ENCODE measurements at places on chromosomes 12 and 14.
A peak's percentile ranks its signal among the peaks of the same experiment; 100 is the strongest.

DNA sequence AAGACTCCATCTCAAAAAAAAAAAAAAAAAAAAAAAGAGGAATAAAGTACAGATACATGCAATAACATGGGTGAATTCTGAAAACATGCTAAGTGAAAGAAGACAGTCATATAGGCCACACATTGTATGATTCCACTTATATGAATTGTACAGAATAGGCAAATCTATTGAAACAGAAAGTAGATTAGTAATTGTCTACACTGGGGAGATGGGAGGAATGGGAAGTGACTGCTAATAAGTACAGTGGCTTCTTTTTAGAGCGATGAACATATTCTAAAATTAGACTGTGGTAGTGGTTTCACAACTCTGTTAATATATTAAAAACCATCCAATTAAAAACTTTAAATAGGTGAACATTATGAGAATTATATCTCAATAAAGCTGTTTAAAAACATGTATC, 74.4 kb downstream of the ANKS1B start:
- no peak for DNase-seq

DNA sequence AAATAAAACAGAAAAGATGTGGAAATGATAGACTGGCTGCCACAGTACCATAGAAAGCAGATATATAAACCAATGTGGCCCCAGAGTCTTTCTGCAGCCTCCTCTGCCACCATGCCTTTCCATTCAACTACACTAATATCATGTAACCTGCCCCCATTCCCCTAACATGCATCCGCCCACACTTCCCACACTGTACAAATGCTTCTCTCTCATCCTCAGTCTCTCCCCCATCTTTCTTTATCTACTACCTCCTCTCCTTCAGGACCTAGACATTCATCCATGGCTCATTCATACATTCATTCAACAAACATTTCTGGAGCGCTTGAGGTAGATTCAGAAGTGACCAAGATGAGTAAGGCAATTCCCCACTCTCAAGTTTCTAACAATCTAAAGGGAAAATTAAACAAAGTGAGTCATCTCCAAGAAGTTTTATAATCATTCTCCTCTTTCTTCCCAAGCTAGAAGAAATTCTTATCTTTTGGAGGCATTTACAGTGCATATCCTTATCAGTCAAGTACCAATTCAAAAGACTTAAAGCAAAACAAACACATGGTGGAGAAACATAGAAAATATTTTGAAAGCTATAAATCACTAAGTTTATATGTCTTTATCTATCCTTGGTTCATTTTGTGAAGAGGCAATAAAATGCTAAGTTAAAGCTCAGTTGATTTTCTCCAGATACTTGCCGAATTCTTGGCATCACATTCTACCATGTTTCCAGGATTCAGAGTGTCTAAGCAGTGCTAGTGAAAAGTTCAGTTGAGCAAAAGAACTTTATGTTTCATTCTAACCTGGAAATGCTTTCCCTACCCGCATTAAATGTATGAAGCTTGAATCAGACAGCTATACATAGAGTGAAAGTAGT, 70.5 kb upstream of the FRMD6 start:
- DNase-seq, result no peak

GRCh38 chr12:82527165-82527780, 159.4 kb upstream of the TMTC2 start:
- no peak for DNase-seq

DNA sequence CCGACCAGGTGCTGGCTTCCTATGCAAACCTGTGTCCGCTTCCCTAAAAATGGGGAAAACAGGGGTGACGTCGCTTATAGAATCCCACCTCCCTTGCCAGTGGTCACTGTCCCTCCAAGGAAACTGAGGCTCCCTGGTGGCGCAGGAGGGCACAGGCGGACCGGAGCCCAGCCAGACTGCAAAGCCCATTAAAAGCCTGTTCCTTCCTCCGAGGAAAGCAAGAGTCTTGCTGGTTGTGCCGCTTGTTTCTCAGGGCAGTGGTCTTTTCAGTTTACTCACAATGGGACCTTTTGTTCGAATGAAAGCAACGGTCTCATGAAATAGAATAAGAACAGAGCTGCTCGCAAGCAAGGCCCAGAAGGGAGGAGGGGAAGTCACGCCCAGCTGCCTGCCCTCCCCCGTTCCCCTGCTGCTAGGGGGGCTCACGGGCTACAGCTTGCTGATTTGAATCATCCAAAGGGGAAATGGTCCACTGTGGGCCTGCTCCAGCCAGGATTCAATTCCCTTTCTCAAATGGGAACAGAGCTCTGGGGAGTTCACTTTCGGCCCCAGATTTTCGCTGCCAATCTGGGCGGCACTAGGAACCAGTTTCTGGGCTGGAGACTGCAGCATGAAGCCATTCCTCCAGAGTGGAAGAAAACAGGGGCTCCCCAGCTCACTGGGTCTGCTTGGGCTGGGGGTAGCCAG, 4.6 kb upstream of the SELPLG start:
- DNase-seq, result no peak

GRCh38 chr12:65638324-65638723, 186.0 kb upstream of the HMGA2 start:
- no peak for DNase-seq

- no peak for DNase-seq
Observed at GRCh38 chr12:29224572-29224971, 75.5 kb downstream of the FAR2 start.

- DNase-seq, result no peak
Observed at GRCh38 chr12:59093073-59093772, 172.9 kb upstream of the LRIG3 start.

DNA sequence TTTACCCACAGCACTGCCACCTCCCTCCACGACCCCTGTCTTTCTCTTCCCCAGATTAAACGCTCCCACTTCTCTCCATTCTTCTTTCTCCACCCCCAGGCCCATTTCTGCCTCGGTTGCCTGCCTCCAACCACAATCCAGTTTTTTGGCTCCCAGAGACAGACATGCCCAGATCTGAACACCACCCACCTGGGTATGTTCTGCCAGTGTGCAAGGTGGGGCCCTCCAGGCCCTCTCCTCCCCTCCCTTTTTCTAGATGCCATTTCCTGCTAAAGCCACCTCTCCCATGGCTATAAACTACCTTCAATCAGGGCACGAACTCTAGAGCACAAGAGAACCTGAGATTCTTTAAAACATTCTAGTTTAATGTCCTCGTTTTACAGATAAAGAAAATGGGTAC, 63.3 kb downstream of the IRF2BPL start:
- no peak for DNase-seq

- DNase-seq, result no peak
Observed at GRCh38 chr14:29354486-29354885, 573.2 kb downstream of the PRKD1 start.

GRCh38 chr14:32820682-32821081, 118.0 kb upstream of the NPAS3 start:
- DNase-seq, result no peak

DNA sequence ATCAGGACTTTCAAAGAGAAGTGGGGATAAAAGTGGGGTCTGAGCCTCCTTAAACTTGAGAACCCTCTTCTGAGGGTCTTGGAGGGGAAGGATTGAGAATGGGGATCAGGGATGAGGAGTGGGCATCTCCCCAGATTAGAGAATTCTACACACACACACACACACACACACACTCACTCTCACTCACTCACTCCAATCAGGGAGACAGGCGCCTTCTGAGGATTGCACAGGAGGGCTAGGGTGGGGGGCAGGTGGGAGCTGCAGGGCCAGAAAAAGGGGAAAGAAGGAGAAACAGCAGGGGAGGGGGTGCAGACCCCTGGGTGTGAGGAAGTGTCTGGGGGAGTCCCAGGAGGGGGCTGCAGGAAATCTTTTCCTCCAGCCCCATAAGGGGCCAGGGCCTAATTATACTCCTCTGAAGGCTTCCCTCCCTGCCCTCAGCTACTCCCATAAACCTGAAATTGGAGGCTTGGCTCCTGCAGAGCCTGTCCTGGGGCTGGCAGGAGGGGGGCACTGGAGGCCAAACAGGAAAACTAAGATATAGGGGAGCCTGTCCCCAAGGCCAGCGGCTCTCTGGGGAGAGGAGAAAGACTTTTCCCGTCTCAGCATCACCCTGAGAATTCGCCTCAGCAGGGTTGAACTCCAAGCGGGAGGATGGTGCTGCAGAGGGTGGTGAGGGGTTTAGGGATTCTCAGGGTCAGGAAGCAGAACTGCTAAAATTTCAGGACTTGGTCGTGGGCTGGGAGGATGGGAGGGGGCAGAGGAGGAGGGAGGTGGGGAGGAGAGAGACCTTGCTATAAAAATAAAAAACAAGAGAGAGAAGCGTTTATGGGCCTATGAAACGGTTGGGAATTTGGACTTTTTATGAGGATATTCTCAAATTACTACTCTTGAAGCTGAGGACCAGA, 1.6 kb downstream of the HOXC9 start:
- no peak for DNase-seq

DNA sequence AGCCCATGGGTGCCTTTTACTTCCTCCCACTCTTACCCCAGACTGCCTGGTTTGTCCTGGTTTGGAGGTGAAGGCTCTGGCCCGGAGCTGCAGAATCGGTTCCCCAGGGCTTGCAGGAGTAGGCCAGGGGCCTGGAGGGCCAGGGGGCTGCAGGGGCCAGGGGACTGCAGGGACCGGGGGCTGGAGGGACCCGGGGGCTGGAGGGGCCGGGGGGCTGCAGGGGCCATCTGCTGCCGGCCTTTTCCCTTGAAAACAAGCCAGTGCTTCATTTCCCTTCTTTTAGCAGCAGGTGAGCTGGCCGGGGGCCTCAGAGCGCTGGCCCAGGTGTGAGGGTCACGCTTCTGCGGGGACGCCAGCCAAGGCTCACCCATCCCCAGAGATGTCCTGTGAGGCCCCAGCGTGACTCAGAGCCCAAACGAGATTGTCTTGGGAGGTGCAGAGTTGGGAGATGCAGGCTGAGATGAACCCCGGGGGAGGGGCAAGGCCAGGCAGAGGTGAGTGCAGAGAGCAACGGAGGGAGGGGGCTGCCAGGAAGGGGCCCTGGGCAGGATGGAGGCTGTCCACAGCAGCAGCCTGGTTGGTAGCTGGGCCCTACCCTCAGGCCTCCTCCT, 154.9 kb downstream of the KIF26A start:
- no peak for DNase-seq

- DNase-seq, result no peak
Observed at GRCh38 chr14:103545915-103546651, 16.4 kb downstream of the BAG5 start.

GRCh38 chr12:26122061-26122680, 2.7 kb downstream of the BHLHE41 start:
- no peak for DNase-seq

GRCh38 chr12:10392394-10392930, 2.6 kb upstream of the KLRK1 start:
- peak; percentile 50 for DNase-seq

DNA sequence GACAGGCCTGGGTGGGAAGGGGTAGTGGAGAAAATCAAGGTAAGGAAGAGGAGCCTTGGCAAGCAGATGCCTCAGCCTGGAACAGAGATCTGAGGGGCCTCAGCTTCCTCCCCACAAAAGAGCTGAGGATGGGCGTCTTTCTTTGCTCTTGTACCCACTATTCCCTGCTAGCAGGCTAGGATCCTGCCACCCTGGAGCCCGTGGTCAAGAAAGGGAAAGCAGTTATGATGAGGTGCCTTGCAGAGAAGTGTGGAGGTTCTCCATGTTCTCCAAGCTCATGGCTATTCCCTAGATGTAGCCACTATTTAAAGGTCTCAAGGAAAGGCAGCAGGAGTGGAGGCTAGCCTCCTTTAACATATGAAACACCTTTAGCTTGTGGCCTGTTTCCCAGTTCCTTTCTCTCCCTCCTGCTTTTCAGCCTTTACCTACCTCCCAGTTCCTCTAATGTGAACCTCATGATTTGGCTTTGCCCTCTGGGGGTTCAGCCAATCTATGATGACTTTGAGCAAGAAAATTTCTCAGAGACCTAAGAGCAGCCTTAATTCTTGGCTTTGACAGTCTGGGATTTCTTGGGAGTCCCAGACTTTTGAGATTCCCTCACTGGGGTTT, 1.1 kb downstream of the IKZF4 start:
- DNase-seq, result no peak

GRCh38 chr12:132578826-132579225, 31.6 kb downstream of the LRCOL1 start:
- no peak for DNase-seq

DNA sequence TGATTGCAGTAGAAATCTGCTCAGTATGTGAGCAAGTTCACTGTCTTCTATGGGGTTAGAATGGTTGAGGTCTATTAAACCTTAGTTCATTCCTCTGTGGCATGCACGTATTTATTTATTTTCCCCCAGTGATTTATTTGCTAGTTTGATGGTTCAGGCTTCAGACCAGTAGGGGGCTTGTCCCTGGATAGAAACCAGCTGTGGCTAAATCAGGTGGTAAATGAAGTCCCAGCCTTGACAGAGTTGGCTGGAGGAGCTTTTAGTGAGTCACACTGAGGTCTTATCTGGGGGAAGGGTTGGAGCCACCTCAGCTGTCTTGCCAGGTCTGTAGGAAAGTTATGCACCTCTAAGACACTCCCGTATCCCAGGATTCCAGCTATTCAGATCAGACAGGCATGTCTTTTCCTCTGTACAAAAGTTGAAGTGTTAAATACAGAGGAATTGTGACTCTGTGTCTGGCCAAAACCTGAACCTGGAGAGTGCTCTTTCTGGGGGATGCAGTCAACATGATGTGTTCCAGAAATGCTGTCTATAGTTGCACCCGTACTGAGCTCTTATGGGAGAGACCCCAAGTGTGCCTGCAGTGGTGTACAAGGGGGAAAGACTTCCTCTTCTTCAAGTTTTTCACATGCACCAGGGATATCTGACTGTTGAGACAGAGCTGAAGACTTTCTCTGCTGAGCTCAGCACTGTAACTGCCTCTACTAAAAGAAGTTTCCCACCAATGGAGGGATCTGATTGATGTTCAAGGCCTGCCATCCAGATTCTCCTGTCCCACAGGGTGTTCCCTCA, 1322.1 kb downstream of the TMEM121 start:
- no peak for DNase-seq

DNA sequence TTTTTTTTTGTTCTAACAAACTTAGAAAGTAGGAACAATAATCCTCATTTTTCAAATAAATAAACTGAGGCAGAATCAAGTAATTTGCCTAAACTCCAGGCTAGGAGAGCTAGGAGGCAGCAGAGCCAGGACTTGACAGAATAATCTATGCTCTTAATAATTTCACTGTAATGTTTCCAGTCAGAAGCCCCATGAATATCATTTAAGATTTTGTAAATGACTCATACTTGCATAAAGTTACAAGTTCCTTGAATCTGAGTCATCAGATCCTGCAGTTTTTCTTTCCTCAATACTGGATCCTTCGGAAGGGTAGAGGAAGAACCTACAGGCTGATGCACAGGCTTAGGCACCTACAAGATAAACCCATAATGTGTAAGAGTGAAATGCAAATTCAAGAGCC, 29.0 kb downstream of the CAPRIN2 start:
- DNase-seq, result no peak

DNA sequence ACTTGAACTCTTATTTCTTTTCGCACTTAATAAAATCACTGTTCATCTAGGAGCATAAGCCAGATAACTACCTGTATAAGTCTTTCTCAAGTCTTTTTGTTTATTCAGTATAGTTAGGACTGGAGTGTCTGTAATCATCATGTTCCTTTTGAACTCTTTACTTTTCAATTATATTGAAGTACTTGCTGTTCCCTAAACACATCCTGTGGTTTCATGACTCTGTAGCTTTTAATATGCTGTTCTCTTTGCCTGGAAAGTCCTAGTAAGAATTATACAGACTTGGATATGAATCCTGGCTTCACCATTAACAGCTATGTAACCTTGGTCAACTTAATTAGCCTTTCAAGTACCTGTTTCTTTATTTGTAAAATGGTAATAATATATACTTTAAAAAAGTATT, 88.2 kb downstream of the CCDC91 start:
- DNase-seq, result no peak

GRCh38 chr14:90556666-90557450, 160.0 kb downstream of the CALM1 start:
- DNase-seq, result no peak
